ENCODE measurements at places on chromosomes 1 and 21. TPM values are rescaled to one million over a fixed set of nuclear protein-coding genes. Genes with fewer than 3 reads are reported as not detected.

FAM72C gene
- total RNA-seq: 1.5 TPM

CLCNKA gene
- under 0.01 TPM for total RNA-seq

ETNK2 gene
- total RNA-seq: 2.6 TPM

NBPF14 gene
- 56.7 TPM for total RNA-seq

CCSAP gene
- total RNA-seq: 5.2 TPM

Data from smooth muscle cell of trachea (primary cell).